Endothelial cell of umbilical vein (primary cell): ENCODE measurements at places on chromosomes 5 and 9. TPM values are rescaled to one million over a fixed set of nuclear protein-coding genes. Genes with fewer than 3 reads are reported as not detected.

- H3K36me3 ChIP-seq: peaks cover 22% of the 10 kb centered on the region
- H3K4me1 ChIP-seq: peaks cover 19% of the 10 kb centered on the region
- no peak for DNase-seq
- no peaks in the 10 kb centered on the region for H3K27me3 ChIP-seq
- H3K27ac ChIP-seq: no peak overlapping the region
Observed at GRCh38 chr5:113026211-113026610, 49.6 kb downstream of the DCP2 start.

GMCL2 gene
- not detected in 2 replicates for total RNA-seq

NMUR2 gene
- not detected in 2 replicates for total RNA-seq

GRCh38 chr5:64164166-64164565 lies 1.5 kb upstream of the RNF180 start:
- H3K36me3 ChIP-seq: no peaks in the 10 kb centered on the region
- DNase-seq: no peak
- H3K27ac ChIP-seq: no peak overlapping the region

- no peaks in the 10 kb centered on the region for H3K36me3 ChIP-seq
- DNase-seq: peak; percentile 55
- H3K4me1 ChIP-seq: no peaks in the 10 kb centered on the region
- no peak overlapping the region for H3K27ac ChIP-seq
- H3K27me3 ChIP-seq: no peaks in the 10 kb centered on the region
- H3K4me3 ChIP-seq: no peak overlapping the region
Observed at GRCh38 chr9:85453850-85454249, 287.9 kb downstream of the AGTPBP1 start.

CYSRT1 gene
- total RNA-seq: 0.44 and 0.92 TPM in 2 replicates

TIMD4 gene
- total RNA-seq: not detected in 2 replicates

ZNF354B gene
- total RNA-seq: 16.3 and 17.6 TPM in 2 replicates

DNA sequence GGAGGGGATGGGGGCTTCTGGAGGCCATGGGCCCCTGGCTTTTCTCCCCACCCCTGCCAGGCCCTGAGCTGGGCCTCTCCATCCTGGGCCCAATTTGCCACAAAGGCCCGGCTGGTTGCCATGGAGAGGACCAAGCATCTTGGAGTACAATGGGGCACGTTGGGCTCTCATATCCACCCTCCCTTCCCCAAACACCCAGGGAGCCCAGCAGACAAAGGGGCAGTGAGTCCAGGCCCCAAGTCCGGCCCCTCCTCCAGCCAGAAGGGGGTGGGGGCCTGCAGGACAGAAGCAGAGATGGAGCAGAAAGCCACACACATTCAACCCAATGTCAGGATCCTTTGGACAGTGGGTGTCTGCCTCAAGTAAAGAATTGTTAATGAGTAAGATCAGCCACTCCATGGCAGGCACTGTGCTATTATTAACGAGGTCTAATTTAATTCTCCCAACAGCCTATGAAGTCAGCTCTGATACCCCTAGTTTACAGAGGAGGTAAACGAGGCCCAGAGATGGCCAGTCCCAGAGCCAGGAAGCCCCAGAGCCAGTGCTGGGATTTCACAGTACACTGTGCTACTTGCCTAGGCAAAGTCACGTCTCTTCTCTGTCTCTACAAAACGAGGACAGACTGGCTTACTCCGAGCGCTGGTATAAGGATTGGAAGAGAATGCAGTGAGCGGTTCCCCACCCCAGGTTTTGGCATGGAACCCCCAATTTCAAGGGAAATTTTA lies 2.3 kb downstream of the CRB2 start:
- DNase-seq: no peak
- H3K36me3 ChIP-seq: no peaks in the 10 kb centered on the region
- H3K27ac ChIP-seq: no peak overlapping the region
- H3K27me3 ChIP-seq: no peaks in the 10 kb centered on the region
- no peaks in the 10 kb centered on the region for H3K4me1 ChIP-seq

- no peaks in the 10 kb centered on the region for H3K27me3 ChIP-seq
- H3K27ac ChIP-seq: no peak overlapping the region
- no peaks in the 10 kb centered on the region for H3K36me3 ChIP-seq
- peaks cover 3% of the 10 kb centered on the region for H3K4me1 ChIP-seq
- no peak for DNase-seq
- H3K4me3 ChIP-seq: no peak overlapping the region
Observed at GRCh38 chr5:74623006-74623611, 17.4 kb downstream of the ENC1 start.

DNA sequence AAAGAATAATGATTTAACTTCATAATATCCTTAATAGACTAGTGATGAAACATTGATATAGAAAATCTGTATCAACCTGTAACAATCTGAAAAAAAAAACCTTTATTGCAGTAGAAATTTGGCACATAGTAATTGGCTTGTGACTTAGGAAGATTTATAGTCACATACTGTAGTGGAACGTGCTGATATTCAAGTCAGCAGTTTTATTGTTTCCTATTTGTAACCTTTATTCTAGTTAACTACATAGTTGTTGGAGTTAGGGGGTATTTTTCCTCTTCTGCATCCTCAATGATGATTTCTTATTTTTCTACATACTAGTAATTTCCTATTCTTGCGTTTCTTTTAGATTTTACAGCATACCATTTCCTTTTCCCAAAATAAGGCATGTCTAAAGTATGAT lies 14.5 kb upstream of the LRRC70 start:
- DNase-seq: peak; percentile 52
- H3K4me3 ChIP-seq: no peak overlapping the region
- H3K27me3 ChIP-seq: no peaks in the 10 kb centered on the region

GRCh38 chr9:98368366-98369065 lies 113.1 kb upstream of the TBC1D2 start:
- H3K36me3 ChIP-seq: no peaks in the 10 kb centered on the region
- peaks cover 4% of the 10 kb centered on the region for H3K4me1 ChIP-seq
- H3K27me3 ChIP-seq: no peaks in the 10 kb centered on the region
- no peak overlapping the region for H3K27ac ChIP-seq

GRCh38 chr5:91367908-91368648 lies 15.0 kb downstream of the ARRDC3 start:
- no peaks in the 10 kb centered on the region for H3K27me3 ChIP-seq
- no peak overlapping the region for H3K27ac ChIP-seq
- H3K4me3 ChIP-seq: no peak overlapping the region
- no peaks in the 10 kb centered on the region for H3K4me1 ChIP-seq
- peaks cover 39% of the 10 kb centered on the region for H3K36me3 ChIP-seq

DNA sequence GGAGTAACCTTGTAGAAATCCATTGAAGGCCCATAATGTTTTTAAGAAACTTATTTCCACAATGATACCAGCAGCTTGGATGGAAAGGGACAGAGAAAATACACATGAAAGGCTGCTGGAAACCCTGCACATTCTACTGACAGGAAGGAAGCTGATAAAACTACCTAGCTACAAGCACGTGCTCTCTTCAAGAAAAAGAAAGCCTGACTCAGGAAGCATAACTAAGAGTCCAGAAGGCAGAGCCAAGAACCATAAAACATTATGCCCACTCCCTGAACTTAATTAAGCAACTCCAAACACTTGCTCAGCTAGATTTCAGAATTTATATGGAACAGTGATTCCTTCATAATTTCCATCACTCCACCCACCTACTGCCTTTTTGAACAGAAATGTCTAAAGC lies 430.8 kb downstream of the SEMA5A start:
- no peaks in the 10 kb centered on the region for H3K4me1 ChIP-seq
- no peaks in the 10 kb centered on the region for H3K27me3 ChIP-seq
- no peak overlapping the region for H3K27ac ChIP-seq
- no peak for DNase-seq
- no peaks in the 10 kb centered on the region for H3K36me3 ChIP-seq

DNA sequence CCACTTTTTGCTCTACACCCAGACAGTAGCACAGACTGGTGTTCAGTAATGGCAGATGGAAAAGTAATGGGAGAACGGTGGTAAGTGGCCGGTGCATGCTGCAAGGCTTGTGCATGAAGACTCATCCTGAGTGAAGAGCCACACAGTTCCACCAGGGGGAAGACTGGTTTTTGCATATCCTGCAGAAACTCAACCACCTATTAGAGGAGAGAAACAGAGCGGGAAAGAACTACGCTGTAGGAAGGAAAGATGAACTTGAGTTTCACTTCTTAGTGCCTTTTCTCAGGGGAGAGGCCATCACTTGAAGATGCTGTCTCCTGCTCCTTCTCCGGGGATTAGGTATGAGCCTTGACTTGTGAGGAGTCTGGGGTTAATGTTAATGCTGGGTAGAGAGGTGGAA lies 9.4 kb upstream of the PRSS3 start:
- H3K27me3 ChIP-seq: no peaks in the 10 kb centered on the region
- no peak overlapping the region for H3K4me3 ChIP-seq
- no peak for DNase-seq
- peaks cover under 1% of the 10 kb centered on the region for H3K4me1 ChIP-seq
- H3K27ac ChIP-seq: no peak overlapping the region
- no peaks in the 10 kb centered on the region for H3K36me3 ChIP-seq

NR5A1 gene
- not detected in 2 replicates for total RNA-seq

TAL2 gene
- total RNA-seq: not detected in 2 replicates

SLC44A1 gene
- total RNA-seq: 35.3 and 37.7 TPM in 2 replicates

FSTL4 gene
- total RNA-seq: 0.07 TPM in 1 of 2 replicates, not detected in the other

DNA sequence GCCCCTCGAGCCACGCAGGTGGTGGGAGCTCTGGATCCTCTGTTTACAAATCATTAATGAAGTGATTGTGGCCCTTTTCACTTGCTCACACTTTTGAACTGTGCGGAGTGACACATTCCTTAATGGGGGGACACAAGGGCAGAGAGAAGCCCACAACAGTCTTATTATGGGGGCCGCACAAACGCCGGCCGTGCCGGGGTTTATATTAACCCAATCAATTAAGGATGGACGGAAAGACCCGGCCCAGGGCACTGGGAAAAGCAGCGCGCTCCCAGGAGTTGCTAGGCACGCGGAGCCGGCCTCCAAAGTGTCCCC lies 634.8 kb downstream of the IRX1 start:
- no peaks in the 10 kb centered on the region for H3K27me3 ChIP-seq
- H3K36me3 ChIP-seq: no peaks in the 10 kb centered on the region
- H3K4me3 ChIP-seq: no peak overlapping the region
- no peaks in the 10 kb centered on the region for H3K4me1 ChIP-seq
- H3K27ac ChIP-seq: no peak overlapping the region
- DNase-seq: no peak

F2RL1 gene
- total RNA-seq: 21.9 and 42.6 TPM in 2 replicates

- no peak overlapping the region for H3K4me3 ChIP-seq
- no peaks in the 10 kb centered on the region for H3K4me1 ChIP-seq
- no peaks in the 10 kb centered on the region for H3K27me3 ChIP-seq
- no peak for DNase-seq
- no peak overlapping the region for H3K27ac ChIP-seq
Observed at GRCh38 chr9:106969696-106970095, 106.7 kb downstream of the ZNF462 start.

IL7R gene
- 1.2 TPM in 2 replicates for total RNA-seq

CARTPT gene
- not detected in 2 replicates for total RNA-seq

DNA sequence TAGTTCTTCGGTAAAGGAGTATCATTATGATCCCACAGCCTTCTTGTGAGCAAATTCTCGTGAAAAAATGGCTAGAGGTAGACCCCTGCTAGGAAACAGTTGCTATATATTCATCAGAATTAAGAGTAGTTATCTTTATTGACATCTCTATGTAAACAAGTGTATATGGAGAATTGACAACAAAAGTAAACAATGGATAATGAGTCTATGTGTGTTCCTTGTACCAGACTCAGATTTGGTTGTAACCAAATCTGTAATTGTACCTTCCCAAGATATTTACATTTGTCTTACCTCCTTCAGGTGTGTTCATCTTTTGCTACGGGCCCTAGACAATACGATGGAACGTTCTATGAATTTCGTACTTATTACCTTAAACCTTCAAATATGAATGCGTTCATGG lies 2.1 kb downstream of the NIPSNAP3B start:
- no peak for DNase-seq
- H3K27me3 ChIP-seq: no peaks in the 10 kb centered on the region
- no peak overlapping the region for H3K27ac ChIP-seq
- no peaks in the 10 kb centered on the region for H3K36me3 ChIP-seq
- no peak overlapping the region for H3K4me3 ChIP-seq

RORB gene
- total RNA-seq: not detected in 2 replicates

GRCh38 chr9:36999728-37000333 lies 34.2 kb downstream of the PAX5 start:
- DNase-seq: no peak
- H3K27ac ChIP-seq: no peak overlapping the region
- H3K4me3 ChIP-seq: no peak overlapping the region
- H3K4me1 ChIP-seq: no peaks in the 10 kb centered on the region
- peaks cover 44% of the 10 kb centered on the region for H3K27me3 ChIP-seq
- no peaks in the 10 kb centered on the region for H3K36me3 ChIP-seq

DNA sequence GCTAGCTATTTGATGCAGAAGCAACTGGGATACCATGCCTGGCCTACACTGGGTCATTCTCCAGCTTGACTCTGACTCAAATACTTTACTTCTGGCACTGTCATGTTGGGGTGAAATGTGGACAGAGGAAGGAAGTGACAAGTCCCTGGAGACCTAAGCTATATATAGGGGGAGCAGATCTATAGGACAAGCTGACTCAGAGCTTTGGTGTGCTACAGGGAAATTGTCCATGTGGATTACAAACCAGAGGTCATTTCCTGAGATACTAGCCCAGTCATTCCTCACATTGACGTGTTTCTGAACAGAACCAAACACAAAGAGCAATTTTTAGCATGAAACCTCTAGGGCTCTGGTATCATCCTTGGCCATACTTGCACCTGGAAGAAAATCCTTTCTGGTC lies 531.6 kb upstream of the CLINT1 start:
- H3K27me3 ChIP-seq: no peaks in the 10 kb centered on the region
- DNase-seq: peak; percentile 95
- peaks cover 40% of the 10 kb centered on the region for H3K4me1 ChIP-seq
- no peak overlapping the region for H3K4me3 ChIP-seq
- H3K36me3 ChIP-seq: no peaks in the 10 kb centered on the region
- H3K27ac ChIP-seq: peak overlapping the region; percentile 74

DNA sequence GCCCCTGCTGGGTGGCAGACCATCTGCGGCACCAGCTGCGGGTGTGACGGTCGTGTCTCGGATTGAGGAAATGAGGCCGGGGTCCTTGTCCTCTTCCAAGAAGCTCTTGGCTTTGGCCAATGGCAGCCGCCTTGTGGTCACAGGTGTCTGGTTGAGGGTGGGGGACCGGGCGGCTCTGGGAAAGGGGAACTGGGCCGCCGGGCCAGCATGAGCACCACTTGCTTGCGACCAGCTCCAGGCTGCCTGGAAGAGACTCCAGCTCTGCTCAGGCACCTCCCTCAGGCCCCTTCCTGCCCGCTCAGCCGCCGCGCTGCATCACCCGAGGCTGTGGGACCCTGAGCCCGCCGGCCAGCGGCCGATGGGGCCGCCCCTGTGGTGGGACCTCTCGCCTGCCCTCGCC lies 59.7 kb downstream of the RXRA start:
- DNase-seq: no peak
- peaks cover 9% of the 10 kb centered on the region for H3K4me1 ChIP-seq
- H3K36me3 ChIP-seq: no peaks in the 10 kb centered on the region
- no peak overlapping the region for H3K27ac ChIP-seq
- H3K27me3 ChIP-seq: no peaks in the 10 kb centered on the region
- no peak overlapping the region for H3K4me3 ChIP-seq

IFNA2 gene
- not detected in 2 replicates for total RNA-seq

DNA sequence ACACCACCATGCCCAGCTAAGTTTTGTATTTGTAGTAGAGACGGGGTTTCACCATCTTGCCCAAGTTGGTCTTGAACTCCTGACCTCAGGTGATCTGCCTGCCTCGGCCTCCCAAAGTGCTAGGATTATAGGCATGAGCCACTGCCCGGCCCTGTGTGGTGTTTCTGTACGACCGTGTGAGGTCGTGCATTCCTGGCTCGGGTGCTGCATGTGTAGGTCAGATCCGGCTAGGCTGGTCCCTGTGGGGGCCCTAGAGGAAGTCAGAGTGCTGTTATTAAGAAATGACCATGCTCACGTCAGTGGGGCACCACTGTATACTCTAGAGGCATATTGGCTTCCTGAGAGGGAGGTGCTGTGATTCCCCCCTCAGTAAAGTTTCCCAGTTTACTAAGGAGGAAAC lies 13.7 kb downstream of the WNK2 start:
- DNase-seq: no peak
- H3K27ac ChIP-seq: no peak overlapping the region
- H3K36me3 ChIP-seq: no peaks in the 10 kb centered on the region
- H3K4me1 ChIP-seq: no peaks in the 10 kb centered on the region
- no peak overlapping the region for H3K4me3 ChIP-seq
- no peaks in the 10 kb centered on the region for H3K27me3 ChIP-seq
